ENCODE measurements at places on chromosomes 11 and 22. TPM values are rescaled to one million over a fixed set of nuclear protein-coding genes. Genes with fewer than 3 reads are reported as not detected.

GRCh38 chr22:47371263-47372090 is 609.0 kb downstream of the TBC1D22A start:
- DNase-seq: no peak

- no peak for DNase-seq
These were observed 1008.0 kb downstream of the FAM181B start for GRCh38 chr11:81725701-81726100.

DNA sequence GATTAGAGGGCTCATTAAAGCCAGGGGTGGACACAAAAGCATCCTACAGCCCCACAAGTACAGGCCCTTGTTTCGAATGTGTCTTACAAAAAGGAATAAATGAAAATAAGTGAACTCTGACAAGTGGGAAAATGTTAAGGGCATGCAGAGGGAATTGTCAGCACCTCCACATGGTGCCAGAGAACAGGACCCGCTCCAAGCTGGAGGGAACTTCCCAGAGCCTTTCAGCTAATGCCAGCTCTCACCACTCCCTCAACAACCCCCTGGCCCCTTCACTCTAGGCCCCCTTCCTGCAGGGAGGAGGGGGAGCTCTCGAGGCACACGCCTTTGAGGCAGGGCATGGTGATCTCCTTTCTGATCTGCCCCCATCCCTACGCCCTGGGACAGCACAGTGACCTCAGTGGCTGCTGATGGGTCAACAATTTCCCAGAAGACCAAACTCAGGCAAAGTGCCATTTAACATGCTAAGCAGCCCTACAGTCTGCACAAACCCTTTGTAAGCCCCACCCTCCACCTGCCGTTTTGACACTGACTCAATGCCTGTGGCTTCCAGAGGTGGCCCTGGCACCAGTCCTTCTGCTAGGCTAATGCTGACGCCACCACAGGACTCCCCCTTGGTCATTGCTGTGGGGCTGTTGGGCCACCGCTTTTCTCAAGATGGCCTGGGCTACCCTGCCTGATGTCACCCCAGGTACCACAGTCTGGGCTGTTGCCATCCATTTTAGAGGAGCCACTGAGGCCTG is 12.5 kb upstream of the CHST1 start:
- DNase-seq: no peak

- no peak for DNase-seq
These were observed 1.2 kb downstream of the MRPL17 start for GRCh38 chr11:6681949-6682348.

- no peak for DNase-seq
These were observed 25.9 kb upstream of the RAB30 start for GRCh38 chr11:83097429-83098075.

Gene RAPSN
- not detected for total RNA-seq

Gene CHRM1
- not detected for total RNA-seq

Gene OR4D10
- total RNA-seq: not detected

Measured in left cardiac atrium (tissue), 4 donors.